ENCODE measurements at places on chromosomes 6 and 20.

GRCh38 chr6:3162067-3162497 lies 4.7 kb upstream of the TUBB2A start:
- DNase-seq, result no peak

GRCh38 chr6:129073691-129074395 lies 190.9 kb downstream of the LAMA2 start:
- DNase-seq, result no peak

DNA sequence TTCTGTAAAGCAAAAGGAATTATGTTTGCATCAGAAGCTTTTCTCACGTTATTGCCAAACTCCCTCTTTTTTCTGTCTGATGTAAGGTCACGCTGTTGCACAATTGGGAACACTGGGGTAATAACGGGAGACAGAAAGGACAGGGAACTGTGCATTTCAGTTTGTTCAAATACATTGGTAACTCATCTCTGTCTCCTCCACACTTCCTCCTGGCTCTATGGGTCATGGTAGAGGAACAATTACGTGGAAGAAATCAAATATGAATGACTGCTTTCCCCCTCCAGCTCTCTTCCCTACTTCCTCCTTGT lies 132.2 kb upstream of the TNFAIP3 start:
- no peak for DNase-seq

- DNase-seq, result no peak
Observed at GRCh38 chr6:13089296-13089994, 238.9 kb downstream of the TBC1D7 start.

DNA sequence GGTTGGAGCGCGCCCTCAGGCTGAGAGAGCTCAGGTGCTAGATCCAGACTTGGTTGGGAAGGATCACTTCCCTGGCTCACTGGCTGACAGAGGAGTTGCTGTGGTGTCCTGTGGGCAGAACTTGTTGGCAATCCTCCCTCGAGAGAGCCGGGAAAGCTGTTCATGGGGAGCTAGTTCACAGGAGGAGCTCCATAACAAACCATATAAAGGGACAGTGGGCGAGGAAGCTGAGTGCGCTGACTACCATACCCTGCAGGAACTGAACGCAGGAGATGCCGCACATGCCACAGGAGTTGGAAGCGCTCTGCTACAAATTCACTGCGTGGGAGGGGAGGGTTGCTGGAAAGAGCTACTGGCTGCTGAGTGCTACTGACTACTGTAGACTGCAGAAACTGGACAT lies 243.2 kb downstream of the OGFRL1 start:
- no peak for DNase-seq

GRCh38 chr6:32181915-32182529 lies 2.0 kb downstream of the AGER start:
- no peak for DNase-seq

DNA sequence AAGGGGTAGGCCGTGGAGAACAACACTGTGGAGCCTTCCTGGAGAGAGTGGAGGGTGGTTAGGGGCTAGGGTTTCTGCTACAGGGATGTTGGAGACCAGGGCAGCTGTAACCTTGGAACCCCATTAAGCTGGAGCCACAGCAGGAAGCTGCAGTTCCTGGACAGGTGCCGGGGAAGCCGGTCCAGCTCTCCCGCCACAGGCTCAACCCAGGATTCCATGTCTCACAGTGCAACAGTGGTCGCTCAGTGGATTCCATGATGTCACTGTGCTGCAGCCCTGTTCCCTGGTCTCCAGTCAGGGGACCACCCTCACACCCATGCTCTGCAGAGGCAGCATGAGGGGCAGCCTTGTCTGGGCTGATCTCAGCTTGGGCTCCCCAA lies 264.6 kb upstream of the CDYL start:
- no peak for DNase-seq

DNA sequence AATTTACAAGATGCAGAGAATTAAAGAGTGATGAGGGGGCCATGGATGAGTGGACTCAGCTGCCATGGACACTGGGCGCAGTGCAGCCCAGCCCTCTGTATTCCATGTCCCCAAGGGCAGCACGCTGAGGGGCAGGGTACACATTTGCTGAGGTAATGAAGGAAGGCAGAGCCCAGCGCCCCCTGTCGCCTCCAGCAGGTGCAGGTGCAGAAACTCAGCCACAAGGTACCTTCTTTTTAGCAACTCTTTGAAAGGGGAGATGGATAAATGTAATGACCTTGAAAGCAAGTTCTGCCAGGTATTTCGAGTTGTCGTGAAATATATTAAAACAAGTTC lies 7.1 kb downstream of the CD93 start:
- no peak for DNase-seq

GRCh38 chr6:184161-184700 lies 108.1 kb upstream of the DUSP22 start:
- DNase-seq, result no peak

DNA sequence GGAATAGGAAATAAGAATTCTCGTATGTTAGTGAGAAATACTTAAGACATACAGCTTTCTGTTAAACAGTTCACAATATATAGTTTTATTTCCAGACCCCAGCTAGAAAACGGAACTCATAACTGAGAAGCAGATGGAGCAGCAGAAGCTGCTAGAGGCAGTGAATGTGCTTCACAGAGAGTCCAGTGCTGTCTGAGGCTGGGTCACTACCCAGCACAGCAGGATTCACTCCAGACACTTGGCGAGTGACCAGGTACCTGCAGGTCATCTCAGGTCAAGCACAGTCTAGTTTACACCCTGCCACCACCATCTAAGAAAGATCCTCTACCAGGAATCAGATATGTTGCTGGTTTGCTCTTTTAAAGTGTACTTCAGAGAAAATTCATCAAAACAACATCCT lies 243.1 kb upstream of the RAB32 start:
- no peak for DNase-seq

- DNase-seq, result no peak
Observed at GRCh38 chr6:143000811-143001210, 55.8 kb upstream of the HIVEP2 start.

DNA sequence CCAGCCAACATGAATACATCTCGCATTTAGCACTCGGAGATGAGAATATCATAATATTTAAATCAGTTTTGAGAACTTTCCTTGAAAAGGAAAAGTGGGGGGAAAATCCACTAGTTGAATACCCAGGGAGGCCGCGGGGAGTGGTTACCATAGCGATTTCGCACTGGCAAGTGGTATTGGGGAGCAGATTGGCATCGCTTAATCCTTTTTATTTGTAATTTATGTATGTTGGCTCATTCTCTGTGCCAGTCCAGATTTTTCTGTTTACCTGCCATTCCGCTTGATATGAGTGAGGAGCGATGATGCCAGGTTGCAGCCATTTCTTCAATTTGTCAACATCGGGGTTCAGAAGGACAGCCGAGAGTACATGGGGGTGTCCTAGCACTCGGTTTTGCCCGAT lies 291.8 kb downstream of the ZNF217 start:
- DNase-seq, result no peak

DNA sequence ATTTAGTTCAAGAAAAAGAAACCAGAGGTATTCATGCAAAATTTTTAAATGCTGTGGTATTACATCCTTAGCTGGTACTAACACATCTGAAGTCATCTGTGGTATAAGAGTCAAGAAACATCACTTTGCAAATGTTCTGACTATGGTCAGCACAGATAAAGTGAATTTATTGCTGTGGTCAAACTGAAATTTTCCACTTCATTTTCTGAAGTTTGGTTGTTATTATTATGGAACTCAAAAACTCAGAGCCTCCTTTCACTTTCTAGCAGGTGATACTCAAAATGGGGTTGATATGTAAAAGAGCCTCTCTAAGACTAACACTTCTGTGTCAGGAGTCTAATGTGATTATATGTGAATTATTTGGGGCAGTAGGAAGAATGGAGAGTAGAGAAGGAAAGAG lies 257.8 kb downstream of the RNGTT start:
- no peak for DNase-seq

GRCh38 chr20:208942-209566 lies 18.0 kb upstream of the DEFB129 start:
- DNase-seq, result no peak

- DNase-seq, result no peak
Observed at GRCh38 chr6:43940393-43941087, 170.5 kb downstream of the VEGFA start.

GRCh38 chr6:125267806-125268523 lies 33.8 kb downstream of the HDDC2 start:
- no peak for DNase-seq

DNA sequence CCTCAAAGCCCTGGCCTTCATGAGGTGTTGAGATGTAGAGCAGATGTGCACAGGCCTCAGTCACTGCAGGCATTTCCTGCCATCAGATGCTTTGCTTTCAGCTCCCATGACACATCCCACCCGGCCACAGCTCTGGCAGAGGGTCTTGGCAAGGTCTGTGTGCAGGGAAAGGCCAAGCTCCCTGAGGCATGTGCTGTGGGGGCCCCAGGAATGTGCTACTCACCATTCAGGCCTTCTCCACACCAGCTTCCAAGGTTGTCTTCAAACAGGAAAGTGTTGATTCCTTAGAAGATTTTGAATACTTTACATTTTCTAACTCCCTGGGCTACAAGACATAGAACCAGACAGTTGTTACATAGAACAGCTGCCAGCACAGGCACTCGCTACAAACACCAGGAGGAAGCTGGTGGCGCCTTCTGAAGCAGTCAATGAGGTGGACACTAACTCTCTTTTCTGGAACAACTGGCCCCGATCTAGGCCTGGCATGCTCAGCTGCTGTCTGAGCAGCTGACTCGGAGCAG lies 27.8 kb downstream of the CASS4 start:
- no peak for DNase-seq

DNA sequence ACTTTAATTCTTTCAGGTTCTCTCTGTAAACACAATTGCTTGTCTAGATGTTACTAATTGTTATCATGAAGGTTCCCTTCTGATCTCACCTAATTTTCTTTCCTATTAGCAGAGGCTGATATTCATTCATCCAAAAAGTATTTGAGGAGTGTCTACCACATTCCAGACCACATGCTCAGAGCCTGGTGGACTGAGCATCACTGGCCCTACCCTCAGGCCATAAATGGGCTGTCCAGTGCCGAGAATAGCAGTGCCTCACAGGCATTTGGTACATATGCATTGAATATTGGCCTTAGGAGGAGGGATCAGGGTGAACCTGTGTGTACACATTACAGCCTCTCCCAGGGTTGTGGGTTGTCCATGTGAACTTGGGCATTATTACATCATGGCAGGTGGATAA lies 40.4 kb upstream of the PRELID3B start:
- DNase-seq, result no peak

- no peak for DNase-seq
Observed at GRCh38 chr6:81802356-81802755, 49.9 kb upstream of the TENT5A start.

DNA sequence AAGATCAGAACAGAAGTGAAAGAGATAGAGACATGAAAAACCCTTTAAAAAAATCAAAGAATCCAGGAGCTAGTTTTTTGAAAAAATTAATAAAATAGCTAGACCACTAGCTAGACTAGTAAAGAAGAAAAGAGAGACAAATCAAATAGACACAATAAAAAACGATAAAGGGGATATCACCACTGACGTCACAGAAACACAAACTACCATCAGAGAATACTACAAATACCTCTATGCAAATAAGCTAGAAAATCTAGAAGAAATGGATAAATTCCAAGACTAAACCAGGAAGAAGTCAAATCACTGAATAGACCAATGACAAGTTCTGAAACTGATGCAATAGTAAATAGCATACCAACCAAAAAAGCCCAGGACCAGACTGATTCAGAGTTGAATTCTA lies 29.6 kb upstream of the SENP6 start:
- DNase-seq, result no peak

GRCh38 chr20:60583741-60584140 lies 625.5 kb downstream of the CDH26 start:
- DNase-seq, result no peak

DNA sequence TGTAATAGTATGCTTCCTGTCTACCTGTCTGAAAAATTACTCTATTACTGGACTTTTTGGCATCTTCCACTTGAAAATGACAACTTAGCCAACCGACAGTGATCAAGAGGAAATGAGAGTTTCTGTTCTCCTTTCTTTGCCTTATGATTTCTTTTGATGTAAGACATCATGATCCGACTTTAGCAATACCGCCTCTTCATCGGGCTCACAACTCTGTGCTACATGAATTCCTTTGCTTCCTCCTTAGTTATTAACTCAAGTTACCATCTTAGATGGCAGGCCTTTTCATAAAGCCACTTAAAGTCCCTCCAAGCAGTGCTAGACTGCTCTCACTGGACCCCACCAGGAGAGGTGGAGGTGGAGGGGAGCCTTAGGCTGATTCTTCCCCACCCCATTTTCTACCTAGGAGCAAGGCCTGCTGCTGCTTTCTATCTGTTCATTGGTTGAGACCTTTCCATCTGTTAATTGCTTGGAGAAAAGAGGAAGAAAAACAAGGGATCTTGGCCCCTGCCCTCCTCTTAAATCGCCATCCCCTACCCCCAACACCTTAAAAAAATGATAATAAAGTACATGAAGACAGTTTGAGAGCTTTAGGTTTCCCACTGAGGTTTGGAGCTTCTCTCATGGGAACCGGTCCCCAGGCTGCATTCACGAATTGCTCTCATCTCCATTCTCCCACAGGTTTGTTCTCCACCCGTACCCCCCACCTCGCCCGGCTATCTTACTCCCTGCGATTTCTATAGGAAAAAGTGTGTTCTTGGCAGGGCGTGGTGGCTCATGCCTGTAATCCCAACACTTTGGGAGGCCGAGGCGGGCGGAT lies 21.6 kb upstream of the MCM3 start:
- no peak for DNase-seq

DNA sequence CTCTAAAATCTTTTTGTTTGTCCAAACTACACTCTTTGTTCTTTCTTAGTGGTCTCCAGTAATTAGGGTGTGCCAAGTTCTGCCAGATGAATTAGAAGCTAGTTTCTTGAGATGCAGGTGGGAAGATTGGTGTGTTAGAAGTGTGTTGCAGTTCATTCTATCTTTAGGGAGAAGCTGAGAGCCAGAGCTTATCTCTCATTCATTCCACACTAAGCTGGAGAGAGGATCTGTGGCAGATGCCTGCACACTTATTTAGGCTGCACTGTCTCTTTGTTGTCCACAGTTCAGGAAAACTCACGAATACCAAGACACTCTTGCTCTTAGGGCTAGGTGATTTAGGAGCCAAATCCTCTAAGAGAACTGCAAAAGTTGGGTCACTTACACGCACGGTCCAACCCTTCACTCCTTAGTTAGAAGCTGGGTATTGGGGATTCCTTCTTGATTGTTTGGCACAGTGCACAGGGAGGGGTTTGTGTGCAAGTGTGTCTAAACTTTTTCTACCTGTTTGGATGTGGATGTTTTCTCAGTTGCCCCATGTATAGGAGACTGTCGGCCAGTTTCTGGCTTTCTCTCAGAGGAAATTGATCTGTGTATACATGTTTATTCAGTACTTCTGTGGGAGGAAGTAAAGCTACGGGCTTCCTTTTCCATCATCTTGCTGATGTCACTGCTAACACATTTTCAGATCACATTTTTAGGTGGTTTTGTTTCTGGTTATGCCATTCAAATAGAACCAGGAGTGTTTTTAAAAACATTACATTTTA lies 49.5 kb downstream of the SMAP1 start:
- no peak for DNase-seq

GRCh38 chr20:21712443-21713059 lies 7.1 kb downstream of the PAX1 start:
- no peak for DNase-seq

GRCh38 chr6:53014063-53014462 lies 19.0 kb upstream of the GSTA4 start:
- no peak for DNase-seq

- DNase-seq, result no peak
Observed at GRCh38 chr20:9487231-9487630, 27.2 kb upstream of the LAMP5 start.

- no peak for DNase-seq
Observed at GRCh38 chr6:109229536-109229935, 134.2 kb downstream of the CEP57L1 start.

Measured in cortex of kidney (tissue), 1 donor.